MV-4-11 (cell line): ENCODE measurements at places on chromosomes 2 and 18.
A peak's percentile ranks its signal among the peaks of the same experiment; 100 is the strongest.

DNA sequence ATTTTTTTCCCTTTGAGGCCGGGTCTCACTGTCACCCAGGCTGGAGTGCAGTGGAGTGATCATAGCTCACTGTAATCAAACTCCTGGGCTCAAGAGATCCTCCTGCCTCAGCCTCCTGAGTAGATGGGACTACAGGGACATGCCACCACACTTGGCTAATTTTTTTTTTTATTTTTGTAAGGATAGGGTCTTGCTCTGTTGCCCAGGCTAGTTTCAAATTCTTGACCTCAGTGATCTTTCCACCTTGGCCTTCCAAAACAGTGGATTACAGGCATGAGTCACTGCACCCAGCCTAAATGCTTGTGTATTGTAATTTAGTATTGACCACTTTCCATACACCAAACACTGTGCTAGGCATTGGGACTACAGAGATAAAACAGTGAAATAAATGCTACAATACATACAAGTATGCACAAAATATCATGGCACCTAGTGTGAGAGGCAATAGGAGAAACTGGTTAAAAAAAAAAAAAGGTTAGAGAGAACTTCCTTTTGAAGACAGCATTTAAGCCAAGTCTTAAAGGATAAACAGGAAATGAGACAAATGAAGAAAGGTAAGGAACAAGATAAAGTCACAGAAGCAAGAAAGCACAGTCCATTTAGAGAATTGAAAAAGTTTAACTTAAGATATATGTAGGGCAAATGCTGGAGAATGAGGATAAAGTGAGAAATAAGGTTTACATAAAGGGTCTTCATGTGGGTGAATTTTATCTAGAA lies 113.4 kb downstream of the GORASP2 start:
- DNase-seq: peak; percentile 11

- DNase-seq: no peak
Observed at GRCh38 chr2:197270601-197271000, 40.0 kb downstream of the ANKRD44 start.

DNA sequence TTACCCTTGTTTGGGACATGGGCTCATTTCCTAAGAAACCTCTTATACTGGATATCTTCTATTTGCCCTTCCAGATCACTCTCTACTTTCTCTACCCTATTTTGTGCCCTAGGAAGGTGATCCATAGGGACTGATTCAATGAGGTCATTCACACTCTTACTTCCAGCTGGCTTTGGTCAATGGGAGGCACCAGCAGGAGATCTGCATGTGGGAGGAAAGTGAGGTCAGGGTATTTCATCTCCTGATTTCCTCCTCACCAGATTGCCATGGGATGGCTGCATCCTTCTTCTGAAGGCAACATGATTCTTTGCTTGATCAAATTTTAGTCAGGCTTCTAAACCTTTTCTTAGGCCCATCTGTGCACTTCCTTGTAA lies 15.2 kb downstream of the M1AP start:
- no peak for DNase-seq

- DNase-seq: no peak
Observed at GRCh38 chr2:160489111-160489510, 4.5 kb downstream of the RBMS1 start.

- no peak for DNase-seq
Observed at GRCh38 chr2:216114382-216114713, 5.2 kb downstream of the XRCC5 start.

DNA sequence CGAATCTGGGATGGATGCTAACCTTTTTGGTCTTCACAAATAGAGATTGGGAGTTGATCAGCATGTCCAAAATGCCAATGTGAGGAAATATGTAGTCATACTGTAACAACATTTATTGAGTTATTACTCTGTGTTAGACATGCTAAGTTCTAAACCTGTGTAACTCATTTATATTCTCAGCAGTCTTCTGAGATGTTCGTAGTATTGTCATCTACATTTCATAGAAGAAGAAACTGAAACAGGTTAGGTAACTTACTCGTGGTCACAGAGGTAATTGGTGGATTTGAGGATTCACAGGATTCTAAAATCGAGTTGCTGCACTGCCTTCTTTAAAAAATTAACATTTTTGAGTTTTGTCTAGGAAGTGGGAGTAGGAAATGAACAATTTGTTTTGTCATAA lies 162.1 kb downstream of the UBE2E3 start:
- DNase-seq: no peak

DNA sequence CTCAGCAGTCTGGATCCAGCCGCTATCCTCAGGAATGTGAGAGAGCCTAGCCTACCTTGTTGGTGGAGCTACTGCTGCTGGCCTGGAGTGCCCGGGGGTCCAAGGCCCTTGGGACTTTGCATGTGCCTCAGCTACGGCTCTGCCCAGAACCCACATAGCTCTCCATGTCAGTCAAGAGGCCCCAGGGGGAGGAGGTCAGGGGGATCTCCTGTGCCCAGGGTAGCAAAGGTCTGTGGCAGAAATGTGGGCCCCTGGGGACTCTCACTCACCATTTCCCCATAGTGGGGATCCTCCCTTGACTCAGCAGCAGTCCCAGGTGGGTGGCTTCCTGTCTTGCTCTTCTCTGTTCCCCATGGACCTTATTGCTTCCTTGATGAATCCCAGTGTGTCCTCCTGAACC lies 342.7 kb upstream of the CHAC2 start:
- no peak for DNase-seq

GRCh38 chr2:130355578-130356431 lies at the start of gene PTPN18:
PTPN18 (plus strand) TSS chr2:130356056; CDS start chr2:130356108, 52 bp downstream.
- peak; percentile 51 for DNase-seq

DNA sequence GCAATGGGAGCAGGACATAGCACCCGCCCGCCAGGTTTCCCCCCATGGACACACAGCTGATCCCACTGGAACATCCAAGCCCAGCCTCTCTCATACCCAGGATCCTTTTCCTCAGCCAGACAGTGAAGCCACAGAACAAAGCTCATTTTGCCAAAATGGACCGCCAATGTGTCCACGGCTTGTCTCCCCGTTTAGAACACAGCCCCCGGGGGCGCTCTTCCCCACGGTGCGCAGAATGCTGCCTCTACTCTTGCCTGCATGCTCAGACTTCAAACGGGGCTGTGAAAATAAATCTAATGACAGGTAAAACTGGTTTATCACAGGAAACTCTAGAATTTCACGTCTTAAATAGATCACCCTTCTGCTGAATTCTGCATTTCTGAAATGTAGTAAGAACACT lies 548.5 kb upstream of the ID2 start:
- no peak for DNase-seq

GRCh38 chr2:218046238-218046637 lies 22.8 kb upstream of the RUFY4 start:
- DNase-seq: peak; percentile 98

DNA sequence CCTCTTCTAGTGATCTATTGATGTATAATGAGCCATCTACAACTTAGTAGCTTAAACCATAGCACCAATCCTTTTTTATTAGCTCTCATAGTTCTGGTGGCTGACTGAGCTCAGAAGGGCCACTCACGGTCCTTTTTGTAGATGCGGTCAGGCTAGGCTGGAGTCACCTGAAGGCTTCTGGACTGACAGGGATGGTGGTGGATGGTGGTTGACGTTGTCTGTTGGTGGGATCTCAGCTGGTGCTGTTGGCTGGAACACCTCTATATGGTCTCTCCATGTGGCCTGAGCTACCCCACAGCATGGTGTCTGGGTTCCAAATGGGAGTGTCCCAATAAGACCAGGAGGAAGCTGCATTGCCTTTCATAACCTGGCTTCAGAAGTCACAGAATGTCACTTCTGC lies 68.0 kb downstream of the BCL2L11 start:
- DNase-seq: no peak

- DNase-seq: peak; percentile 78
Observed at GRCh38 chr2:70301344-70302194, at the start of gene FAM136A. FAM136A (minus strand) TSS chr2:70302067; CDS start chr2:70302011, 56 bp downstream.

- DNase-seq: no peak
Observed at GRCh38 chr2:149568138-149568537, 19.4 kb downstream of the MMADHC start.

GRCh38 chr18:51030537-51031258 lies 685 bp downstream of the SMAD4 start:
- peak; percentile 5 for DNase-seq

DNA sequence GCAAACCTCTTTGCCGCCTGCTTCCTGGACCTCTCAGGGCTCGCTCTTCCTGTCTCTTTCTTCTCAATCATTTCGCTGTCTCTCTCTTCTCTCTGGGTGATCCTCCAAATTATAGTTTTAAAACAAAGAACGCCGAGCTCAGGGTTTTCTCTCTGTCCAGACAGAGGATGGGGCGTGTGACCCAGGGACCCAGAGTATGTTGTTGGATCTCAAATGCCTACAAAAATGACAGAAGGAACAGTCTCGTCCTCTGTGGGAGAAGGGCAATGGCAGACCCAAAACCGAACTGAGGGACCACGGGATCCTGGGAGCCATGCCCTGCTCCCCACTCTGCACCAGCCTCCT lies 88.5 kb downstream of the EIPR1 start:
- DNase-seq: no peak

DNA sequence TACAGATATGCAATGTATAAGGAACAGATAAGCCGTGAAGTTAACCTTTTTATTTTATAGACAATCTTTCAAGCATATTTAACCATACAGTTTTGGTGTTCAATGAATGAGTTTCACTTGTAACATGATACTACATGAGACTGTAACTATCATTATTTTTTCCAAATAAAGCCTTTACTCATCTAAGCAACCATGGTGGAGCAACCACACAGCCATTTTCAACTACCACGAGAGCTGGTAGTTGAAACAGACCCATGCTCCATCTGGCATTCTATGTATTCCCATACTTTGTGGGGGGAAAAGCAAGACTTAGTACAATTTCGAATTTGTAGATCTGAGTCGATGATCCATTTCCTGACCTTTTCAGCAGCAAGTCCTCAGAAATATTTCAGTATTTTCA lies 159.3 kb upstream of the RND3 start:
- DNase-seq: no peak

DNA sequence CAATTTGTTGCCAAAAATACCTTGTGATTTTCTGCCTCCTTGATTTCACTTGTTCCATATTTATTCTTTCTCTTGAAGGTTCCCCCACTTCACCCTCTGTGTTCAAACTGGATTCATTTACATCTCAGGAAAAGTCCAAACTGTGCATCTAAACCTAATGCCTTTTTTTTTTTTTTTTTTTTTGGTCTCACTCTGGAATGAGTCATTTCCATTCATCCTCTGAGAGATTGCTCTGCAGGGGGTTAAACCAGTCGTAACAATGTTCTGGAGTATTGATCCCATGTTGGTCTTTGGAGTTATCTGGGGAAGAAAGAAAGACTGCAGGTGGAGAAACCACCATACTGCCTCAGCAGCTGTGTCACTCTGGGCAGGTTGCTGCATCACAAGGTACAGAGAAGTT lies 119.7 kb downstream of the TACR1 start:
- no peak for DNase-seq

- no peak for DNase-seq
Observed at GRCh38 chr2:197322724-197323720, 12.4 kb upstream of the ANKRD44 start.

DNA sequence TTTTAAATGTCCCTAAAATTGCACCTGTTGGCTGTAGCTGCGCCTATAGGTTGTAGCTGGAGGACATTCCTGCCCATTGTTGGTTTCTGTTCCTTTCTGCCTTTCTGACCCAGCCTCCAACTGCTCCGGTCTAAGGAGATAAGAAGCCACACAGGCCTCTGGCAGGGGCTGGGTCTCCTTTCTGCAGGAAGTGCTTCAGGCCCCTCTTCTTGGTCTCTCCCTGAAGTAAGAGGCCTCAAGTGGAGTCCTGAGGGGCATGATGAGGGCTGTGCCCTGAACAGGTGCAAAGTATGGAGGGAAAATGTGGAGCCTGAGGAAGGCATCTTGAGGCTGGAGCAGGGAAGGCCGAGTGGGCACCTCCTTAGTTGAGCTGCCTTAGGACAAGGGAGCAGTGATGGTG lies 10.4 kb upstream of the SFTPB start:
- DNase-seq: no peak

- DNase-seq: no peak
Observed at GRCh38 chr2:146992466-146992865, 852.4 kb upstream of the ACVR2A start.

DNA sequence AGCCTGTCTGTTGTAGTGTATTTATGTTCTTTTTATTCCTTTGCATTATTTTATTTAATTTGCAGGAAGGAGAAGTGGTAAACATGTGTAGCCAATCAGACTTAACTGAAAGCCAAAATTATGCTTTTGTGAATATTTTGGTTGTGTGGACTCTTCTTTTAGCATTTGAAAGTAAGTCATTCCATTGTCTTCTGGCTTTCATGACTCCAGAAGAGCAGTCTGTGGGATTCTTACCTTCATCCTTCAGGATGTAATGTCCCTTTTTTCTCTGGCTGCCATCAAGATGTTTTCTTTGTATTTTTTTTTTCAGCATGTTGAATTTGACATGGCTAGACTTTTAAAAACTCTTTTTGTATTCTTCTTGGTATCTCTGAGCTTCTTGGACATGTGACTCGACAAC lies 895.2 kb upstream of the ZEB2 start:
- DNase-seq: no peak

GRCh38 chr2:220785178-220785577 lies 786.9 kb downstream of the EPHA4 start:
- DNase-seq: no peak

- DNase-seq: no peak
Observed at GRCh38 chr18:8341481-8342230, 267.6 kb upstream of the RAB12 start.

- no peak for DNase-seq
Observed at GRCh38 chr2:189633392-189633811, 27.9 kb upstream of the ASNSD1 start.

- DNase-seq: no peak
Observed at GRCh38 chr2:231359948-231360347, 35.6 kb upstream of the B3GNT7 start.

DNA sequence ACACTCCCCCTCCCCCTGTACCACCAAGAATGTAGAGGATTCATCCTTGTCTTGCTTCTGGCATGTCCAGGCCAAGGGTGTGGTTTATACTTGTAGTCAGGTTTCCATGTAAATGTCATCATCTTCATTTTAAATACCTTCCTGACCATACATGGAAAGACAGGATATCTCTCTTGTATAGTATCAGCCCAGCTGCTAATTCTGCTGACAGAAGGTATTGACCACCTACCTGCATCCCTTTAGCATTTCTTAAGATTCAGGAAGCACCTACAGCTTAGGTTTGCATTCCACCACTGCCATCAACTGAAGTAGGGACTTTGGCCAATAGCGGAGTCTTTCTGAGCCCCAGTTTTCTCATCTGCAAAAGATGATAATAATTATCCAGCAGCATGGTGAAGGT lies 22.9 kb upstream of the FSHR start:
- DNase-seq: no peak

DNA sequence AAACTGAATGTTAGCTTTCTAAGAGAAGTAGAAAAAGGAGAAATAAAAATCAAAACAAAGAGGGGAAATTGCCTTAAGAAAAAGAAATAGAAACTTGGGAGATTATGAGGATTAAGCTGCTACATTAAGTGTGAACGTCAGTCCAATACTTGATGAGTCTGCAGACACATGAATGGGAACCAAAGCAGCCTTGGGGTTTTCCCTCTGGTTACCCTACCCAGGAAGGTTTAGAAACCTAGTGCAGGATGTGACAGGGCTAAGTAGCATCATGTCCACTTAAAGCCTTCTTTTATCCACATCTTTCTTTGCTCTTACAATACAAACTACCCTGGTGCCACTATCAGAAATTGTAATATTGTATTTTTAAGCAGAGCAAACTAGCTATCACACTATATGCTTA lies 22.3 kb downstream of the SLC35F5 start:
- DNase-seq: peak; percentile 65

GRCh38 chr2:210046851-210047500 lies 44.5 kb downstream of the RPE start:
- DNase-seq: peak; percentile 72
